ENCODE measurements at places on chromosomes 16 and 17. TPM values are rescaled to one million over a fixed set of nuclear protein-coding genes. Genes with fewer than 3 reads are reported as not detected.

CCL16 gene
- total RNA-seq = not detected

NPIPB13 gene
- 23.5 TPM for total RNA-seq

CRHR1 gene
- total RNA-seq = 0.32 TPM

ZNF205 gene
- total RNA-seq = not detected

SAP30BP gene
- total RNA-seq = 76.3 TPM

SOST gene
- not detected for total RNA-seq

NAGS gene
- 3.0 TPM for total RNA-seq

CCL1 gene
- not detected for total RNA-seq

BIRC5 gene
- 106 TPM for total RNA-seq

KRTAP2-1 gene
- total RNA-seq = not detected

ENGASE gene
- total RNA-seq = 31.5 TPM

OR1A1 gene
- not detected for total RNA-seq

LGALS9B gene
- not detected for total RNA-seq

PLXDC1 gene
- total RNA-seq = 10.6 TPM

ZPBP2 gene
- not detected for total RNA-seq

CLEC18C gene
- total RNA-seq = not detected

- DNase-seq = no peak
Observed at GRCh38 chr16:716200-716568, 1.3 kb downstream of the METRN start.

GRCh38 chr17:75645501-75645888 lies 12.3 kb downstream of the SMIM5 start:
- DNase-seq = no peak

DNA sequence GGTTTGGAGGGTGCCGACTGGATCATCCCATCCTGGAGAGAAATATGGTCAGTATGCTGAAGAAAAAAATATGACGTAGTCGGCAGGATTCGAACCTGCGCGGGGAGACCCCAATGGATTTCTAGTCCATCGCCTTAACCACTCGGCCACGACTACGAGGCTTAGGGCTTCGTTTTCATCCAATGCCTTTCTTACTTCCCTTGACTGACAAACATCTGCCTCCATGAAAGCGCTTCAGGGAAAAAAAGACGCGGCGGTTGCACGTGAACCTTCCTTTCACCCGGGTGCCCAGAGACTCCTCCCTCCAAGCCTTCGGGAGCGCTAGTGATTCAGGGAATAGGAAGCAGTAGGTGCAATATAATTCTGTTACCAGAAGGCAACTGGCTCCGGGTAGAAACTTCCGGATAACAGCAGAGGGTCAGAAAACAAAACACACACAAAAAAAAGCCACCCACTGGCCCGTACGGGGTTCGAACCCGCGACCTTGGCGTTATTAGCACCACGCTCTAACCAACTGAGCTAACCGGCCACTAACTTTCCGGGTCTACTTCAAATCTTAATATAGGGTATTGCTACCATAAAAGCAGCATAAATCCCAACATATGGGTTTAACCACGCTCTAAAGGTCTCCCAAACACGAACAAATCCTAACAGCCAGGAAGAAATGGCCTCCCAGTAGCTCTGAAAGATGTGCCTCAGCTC lies 16.3 kb upstream of the AURKB start:
- DNase-seq = peak; percentile 69

DNA sequence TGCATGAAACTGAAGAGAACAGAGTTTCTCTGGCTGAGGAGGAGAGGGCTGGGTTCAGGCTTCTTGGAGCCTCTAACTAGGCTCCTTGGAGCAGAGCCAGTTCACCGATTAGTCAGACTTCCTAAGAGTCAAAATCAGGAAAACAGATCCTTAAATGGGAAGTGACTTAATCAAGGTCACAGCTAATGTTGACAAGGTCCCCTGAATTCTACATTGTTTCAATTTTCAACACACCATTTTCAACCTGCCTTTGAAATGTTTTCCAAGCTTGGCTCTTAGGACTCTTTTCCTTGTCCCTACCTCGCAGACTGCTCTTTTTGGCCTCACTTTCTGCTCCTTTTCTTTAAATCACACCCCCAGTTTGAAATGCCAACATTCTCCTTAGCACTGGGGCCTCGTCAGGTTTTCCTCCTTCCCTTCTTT lies 16.3 kb downstream of the MYL4 start:
- DNase-seq = no peak

DNA sequence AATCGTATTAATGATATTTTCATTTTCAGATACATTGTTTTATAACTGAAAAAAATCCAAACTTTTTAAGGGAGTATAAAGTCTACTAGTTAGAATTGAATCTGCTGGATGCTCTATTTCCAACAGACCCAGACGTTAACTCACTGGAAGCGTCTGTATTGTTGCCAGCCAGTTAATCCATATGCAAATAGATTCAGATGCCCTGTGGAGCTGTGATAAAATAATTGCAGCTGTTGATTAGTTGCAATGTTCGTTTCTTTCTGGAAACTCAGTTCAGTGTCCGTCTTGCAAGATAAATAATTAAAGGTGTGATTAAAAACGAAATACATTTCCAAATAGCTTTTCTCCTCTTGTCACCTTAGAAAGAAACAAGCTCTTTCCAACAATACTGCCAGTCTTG lies 5.1 kb upstream of the GNA13 start:
- no peak for DNase-seq

DNA sequence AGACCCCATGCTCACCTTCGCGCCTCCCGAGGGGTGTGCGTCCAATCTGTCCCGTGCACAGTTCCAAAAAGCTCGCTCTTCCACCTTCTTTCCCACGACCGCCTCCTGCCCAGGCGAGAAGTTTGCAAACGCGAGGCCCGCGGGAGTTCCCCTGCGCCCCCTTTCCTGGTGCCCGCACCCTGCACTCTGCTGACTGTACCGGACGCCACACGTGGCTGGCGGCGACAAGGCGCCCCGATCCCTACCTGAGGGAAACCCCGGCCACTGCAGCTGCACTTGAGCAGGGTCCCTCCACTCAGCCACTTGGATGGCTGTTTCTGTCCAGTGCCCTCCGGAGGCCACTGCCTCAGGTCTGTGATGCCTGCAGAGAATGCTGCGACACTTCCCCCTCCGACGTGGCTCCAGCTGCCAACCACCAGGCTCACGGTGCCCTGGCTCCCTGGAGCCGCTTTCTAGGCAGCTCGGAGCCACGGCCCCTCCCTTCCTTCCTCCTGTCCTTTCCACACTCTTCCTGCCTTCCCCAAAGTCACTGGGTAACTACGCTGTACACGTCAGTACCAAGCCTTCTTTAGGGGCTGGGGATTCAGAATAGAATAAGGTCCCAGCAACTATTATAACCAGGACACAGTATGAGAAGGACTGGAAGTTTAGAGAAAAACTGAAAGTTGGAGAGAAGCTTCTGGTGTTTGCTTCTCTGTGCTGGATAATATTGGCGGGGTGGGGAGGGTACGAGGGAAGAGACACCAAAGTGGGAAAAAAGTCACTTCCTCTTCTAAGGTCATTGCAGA lies at the start of gene MLKL:
TSS of gene MLKL (minus strand) at position 425 of the 788 bp plus-strand sequence. CDS start 5,105 bp downstream, outside the sequence.
- DNase-seq = peak; percentile 79

- no peak for DNase-seq
Observed at GRCh38 chr17:19659366-19660177, 11.0 kb downstream of the ALDH3A2 start.

GRCh38 chr17:4665027-4665426 lies 23.5 kb upstream of the ALOX15 start:
- no peak for DNase-seq

GRCh38 chr17:54745862-54746261 lies 154.8 kb upstream of the TOM1L1 start:
- DNase-seq = no peak

DNA sequence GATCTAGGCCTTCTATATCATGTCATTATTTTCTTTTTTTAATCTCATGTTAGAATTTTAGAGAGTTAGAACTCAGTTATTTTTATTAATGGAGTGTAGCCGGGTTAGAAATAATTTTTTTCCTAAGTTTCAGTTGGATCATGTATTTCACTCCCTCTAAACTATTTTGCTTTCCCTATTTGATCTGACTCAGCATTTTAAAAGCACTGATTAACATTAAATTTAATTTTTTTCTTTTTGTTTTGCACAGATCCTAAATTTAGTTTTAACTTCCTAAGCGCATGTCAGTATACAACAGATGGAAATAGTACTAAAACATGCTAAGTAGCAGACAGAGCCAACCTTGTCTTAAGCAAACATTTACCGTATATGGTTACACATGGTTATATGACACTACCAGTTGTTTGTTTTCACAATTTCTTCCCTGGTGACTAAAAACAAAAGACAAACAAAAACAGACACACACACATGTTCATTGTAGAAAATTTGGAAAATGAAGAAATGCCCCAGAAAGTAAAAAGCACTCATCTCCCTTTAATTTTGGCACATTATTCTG lies 33.6 kb upstream of the RAB11FIP4 start:
- DNase-seq = no peak

DNA sequence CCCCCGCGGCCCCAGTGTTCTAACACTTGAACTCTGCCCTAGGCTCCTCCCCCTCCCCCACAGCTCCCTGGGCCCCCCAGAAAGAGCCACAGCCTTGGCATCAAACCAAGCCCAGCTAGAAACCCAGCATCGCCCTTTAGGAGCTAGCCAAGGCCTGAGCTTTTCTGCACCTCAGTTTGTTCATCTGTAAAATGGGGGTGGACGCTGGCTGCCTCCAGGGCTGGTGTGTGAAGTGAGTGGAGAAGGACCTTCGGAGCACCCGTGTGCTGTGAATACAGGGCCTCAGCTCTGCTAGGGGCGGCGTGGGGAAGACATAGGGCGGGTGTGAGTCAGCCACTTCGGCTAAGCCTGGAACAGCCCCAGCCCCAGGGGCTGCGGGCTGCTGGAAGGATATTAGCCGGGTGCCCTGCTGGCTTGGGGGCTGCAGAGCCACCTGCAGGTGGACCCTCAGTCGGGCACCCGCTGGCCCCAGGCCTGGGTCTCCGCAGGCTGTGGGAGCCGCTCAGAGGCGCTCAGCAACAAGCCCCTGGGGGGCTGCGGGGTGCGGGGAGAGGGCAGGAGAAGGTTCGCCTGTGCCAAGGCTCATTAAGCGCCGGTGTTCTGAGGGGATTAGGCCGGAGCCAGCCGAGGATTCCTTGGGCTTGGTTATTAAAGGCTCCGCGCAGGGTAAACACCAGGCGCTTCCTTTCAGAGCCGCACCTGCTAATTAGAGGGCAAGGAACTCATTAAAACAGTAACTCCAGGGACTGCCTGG lies 217.0 kb upstream of the CIBAR2 start:
- DNase-seq = no peak

GRCh38 chr16:14002416-14002990 lies 68.6 kb upstream of the MRTFB start:
- DNase-seq = no peak

DNA sequence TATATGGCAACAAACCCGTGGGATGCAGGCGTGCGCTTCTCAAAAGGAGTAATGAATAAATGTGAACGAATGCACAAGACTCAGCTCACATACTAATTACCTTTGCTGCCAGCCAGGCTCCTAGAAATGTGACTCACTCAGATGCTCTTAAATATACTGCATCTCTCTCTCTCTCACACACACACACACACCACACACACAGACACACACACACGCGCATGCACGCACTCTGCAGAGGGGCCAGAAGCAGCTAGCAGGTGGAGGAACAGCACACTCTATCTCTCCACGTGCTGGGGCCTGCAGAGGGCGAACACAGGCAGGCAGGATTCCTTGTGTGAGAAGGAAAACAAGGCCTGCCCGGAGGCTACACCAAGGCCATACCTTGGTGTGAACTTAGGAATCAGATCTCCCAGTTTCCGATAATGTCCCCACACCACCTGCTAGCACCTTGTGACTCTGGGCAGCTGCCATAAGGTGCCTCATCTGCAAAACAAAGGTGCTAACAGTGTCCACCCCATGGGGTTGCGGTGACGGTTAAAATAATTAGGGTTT lies 5.3 kb downstream of the GPRC5B start:
- DNase-seq = no peak

GRCh38 chr17:40547785-40548478 lies 17.3 kb downstream of the CCR7 start:
- DNase-seq = no peak

DNA sequence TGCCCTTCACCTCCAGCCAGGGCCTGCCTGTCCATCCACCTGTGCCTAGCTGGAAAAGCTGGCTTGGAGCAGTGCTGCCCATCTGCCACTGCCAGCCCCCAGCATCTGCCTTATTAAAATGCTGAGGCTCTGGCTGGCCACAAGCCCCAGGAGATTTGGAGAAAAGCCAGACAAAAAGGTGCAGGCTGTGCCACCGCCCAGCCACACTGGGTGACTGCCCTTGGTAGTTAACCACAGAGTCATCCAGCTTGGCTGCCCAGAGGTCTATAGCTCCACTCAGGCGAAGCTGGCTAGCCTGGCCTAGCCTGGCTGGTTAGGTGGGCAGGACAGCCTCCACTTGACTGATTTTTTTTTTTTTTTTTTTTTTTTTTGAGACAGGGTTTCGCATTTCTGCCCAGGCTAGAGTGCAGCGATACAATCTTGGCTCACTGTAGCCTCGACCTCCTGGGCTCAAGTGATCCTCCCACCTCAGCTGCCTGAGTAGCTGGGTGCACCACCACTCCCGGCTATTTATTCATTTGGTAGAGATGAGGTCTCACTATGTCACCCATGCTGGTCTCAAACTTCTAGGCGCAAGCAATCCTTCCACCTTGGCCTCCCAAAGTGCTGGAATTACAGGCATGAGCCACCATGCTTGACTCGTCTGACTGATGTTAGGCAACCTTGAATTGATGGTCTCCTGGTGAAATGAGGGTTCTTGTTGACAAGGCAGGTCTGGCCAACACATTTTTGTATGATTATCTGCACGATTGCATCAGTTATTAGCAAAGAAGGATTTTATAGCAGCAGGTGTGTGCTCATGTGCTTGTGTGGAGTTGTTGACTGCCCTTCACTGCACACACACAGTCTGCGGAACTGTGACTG lies 103.8 kb downstream of the RAB11FIP4 start:
- peak; percentile 62 for DNase-seq

GRCh38 chr16:66549284-66550131 lies at the start of gene TK2:
Gene TK2 (minus strand): TSS chr16:66550122. CDS start chr16:66550061, 61 bp downstream.
- DNase-seq = peak; percentile 71

GRCh38 chr17:59361916-59362810 lies 30.7 kb downstream of the YPEL2 start:
- DNase-seq = no peak

GRCh38 chr16:12334071-12334470 lies 357.5 kb downstream of the SNX29 start:
- no peak for DNase-seq

GRCh38 chr17:77735081-77735565 lies 223.4 kb upstream of the TNRC6C start:
- DNase-seq = no peak

- no peak for DNase-seq
Observed at GRCh38 chr17:63309021-63309420, 137.1 kb downstream of the CYB561 start.

GRCh38 chr17:7477392-7478275 lies 1.8 kb downstream of the ZBTB4 start:
- DNase-seq = no peak

GRCh38 chr17:45291171-45291805 lies 25.5 kb downstream of the MAP3K14 start:
- DNase-seq = no peak

DNA sequence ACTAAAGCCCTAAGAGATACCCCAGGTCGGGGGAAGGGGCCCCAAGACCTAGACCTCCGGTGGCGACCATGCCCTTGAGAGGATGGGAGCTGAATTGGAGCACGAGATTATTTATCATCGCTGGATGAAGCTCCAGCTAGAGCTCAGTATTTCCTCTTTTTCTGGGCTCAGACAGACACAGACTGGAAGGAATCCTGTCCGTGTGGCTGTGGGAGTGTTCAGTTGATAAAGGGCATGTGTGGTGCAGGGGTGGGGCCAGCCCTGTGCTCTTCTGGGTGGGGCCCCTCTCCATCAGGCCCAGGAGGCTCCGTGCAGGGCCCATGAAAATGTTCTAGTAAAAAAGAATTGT lies 6.3 kb upstream of the CBX4 start:
- no peak for DNase-seq

GRCh38 chr17:72421128-72422092 lies 300.6 kb downstream of the SOX9 start:
- peak; percentile 62 for DNase-seq
